SJSA1 (cell line): ENCODE measurements at places on chromosomes 12 and 14. TPM values are rescaled to one million over a fixed set of nuclear protein-coding genes. Genes with fewer than 3 reads are reported as not detected.

GRCh38 chr12:44286336-44286735 is 450.5 kb downstream of the TMEM117 start:
- no peak for DNase-seq

GRCh38 chr12:85963326-85963725 is 89.2 kb downstream of the NTS start:
- DNase-seq: no peak

DNA sequence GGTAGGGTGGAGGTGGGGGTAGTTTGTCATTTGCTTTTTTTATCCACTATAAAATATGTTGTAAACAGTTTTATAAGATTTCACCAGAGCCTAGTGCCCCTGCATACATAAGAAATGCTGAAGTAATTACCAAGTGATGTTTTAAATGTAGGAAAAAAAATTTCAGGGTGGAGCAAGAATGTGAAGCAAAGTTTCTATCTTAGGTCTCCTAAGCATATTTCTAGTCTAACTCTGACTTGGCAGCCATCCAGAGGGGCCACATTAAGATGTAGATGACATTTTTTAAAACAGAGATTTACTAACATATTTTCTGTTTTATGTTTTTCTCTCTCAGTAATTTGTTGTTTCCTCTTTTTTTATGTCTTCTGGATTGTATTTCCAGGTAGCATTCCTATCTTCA is 15.8 kb upstream of the KRAS start:
- no peak for DNase-seq

- no peak for DNase-seq
Observed at GRCh38 chr14:22692194-22692593, 48.0 kb upstream of the OR6J1 start.

- no peak for DNase-seq
Observed at GRCh38 chr14:82805892-82806825, 1272.5 kb upstream of the SEL1L start.

- DNase-seq: no peak
Observed at GRCh38 chr12:59646636-59647035, 50.8 kb downstream of the SLC16A7 start.

- DNase-seq: no peak
Observed at GRCh38 chr12:19375888-19376287, 63.4 kb upstream of the AEBP2 start.

- peak; percentile 43 for DNase-seq
Observed at GRCh38 chr14:53151523-53152183, 1.5 kb downstream of the DDHD1 start.

GRCh38 chr14:89267656-89268055 is 149.4 kb downstream of the FOXN3 start:
- no peak for DNase-seq

DNA sequence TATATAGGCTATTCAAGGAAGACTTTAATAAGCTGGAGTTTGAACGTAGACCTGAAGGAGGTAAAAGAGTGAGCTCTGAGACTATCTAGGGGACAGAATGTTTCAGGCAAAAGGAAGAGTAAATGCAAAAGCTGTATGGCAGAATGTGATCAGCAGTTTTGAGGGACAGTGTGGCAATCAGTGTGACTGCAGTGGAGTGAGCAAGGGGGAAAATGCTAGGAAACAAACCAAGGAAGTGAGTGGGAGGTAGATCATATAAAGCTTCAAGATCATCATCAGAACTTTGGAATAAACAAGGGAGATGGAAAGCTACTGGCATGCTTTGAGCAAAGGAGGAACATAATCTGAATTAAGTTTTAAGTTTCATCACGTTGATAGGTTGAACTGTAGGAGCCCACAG is 67.5 kb upstream of the BTG1 start:
- no peak for DNase-seq

PTPRR gene
- total RNA-seq: 1.6 and 3.4 TPM in 2 replicates
